ENCODE measurements at places on chromosomes 3 and 15. TPM values are rescaled to one million over a fixed set of nuclear protein-coding genes. Genes with fewer than 3 reads are reported as not detected.

Gene TMEM207
- total RNA-seq: not detected

Gene TUBGCP5
- total RNA-seq: 24.1 TPM

Gene SLC28A1
- 0.20 TPM for total RNA-seq

Gene RTP1
- not detected for total RNA-seq

GRCh38 chr15:40847223-40847961 is 3.5 kb downstream of the SPINT1 start:
- no peak for DNase-seq

GRCh38 chr15:98654790-98655360 is 6.5 kb downstream of the IGF1R start:
- DNase-seq: no peak

DNA sequence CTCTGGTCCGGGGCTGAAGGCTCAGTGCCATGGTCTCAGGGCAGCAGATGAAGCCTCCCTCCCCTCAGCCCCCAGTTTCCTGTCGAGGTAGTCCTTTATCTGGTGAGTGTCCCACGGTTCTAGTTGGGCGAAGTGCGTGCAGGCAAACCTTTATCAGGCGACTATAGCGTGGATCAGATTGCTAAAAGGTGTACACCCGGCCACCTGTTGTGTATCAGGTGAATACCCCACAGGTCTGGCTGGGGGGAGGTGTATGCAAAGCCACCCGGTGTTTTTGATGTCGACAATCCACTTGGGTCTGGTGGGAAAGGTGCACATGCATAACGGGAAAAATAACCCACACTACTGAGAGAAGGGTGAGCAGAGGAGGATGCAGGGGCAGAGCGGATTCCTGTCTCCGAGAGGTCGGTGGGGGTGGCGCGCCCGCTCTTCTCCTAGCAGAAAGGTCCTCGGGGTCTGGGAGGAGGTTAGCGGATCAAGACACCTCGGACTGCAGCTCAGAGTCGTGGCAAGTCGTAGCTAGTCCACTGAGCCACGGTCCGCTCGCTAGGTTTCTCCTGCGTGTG is 507 bp downstream of the SLC12A6 start:
- DNase-seq: no peak

DNA sequence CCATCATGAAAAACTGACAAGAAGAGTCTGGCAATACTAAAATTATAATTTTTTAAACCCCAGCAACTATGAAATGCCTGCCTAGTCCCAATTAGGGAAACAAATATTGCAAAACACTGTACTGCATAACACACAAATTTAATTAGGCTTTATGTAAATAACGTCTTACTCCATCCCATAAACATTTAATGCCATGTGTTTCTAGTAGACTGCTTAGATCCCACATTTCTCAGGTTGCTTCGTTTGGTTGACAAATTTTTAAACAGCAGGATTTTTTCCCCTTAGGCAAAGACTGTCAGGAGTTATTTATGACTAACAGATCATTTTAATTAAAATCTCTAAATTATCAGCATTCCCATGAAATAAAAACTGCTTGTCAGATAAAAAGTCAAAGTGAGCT is 29.9 kb downstream of the EIF2AK4 start:
- no peak for DNase-seq

GRCh38 chr3:138349926-138350665 is 1.7 kb downstream of the MRAS start:
- no peak for DNase-seq

GRCh38 chr3:9175421-9175820 is 74.0 kb downstream of the SRGAP3 start:
- DNase-seq: peak; percentile 48

DNA sequence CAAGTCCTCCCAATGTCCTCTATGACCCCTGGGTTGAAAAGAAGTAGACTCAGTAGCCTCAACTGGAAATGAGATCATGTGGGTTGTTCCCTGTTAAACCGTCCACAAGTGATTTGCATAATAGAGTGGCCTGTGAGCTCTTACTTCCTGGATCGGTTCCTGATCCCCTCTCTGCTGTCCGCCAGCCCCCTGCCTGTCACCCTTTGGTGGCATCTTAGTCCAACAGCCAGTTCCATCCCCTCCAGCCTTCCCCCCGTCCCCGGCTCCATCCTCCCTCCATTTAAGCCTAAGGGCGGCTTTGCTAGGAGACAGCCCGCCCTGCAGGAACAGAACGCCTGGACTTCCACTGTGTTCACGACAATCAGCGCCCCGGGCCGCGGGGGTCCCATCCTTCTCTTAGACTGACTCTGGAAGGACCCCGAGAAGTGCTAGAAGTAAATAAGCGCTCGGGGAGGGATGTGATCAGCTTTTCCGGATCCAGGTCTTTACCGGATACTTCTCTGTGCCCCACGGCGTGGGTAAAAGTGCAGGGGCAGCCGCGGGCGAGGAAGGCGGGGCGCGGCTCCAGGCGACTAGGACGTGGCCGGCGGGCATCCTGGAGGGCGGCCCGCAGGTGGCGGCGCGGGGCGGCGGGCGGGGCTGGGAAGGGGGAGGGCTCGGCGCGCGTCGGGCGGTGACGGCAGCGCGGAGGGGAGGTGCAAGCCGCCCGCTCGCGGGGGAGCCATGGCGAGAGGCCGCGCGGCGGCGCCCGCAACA is 51.2 kb upstream of the ULK4 start:
- peak; percentile 53 for DNase-seq

Data from mesothelial cell of epicardium (in vitro differentiated cells).